ENCODE measurements at places on chromosomes 12 and 14.

DNA sequence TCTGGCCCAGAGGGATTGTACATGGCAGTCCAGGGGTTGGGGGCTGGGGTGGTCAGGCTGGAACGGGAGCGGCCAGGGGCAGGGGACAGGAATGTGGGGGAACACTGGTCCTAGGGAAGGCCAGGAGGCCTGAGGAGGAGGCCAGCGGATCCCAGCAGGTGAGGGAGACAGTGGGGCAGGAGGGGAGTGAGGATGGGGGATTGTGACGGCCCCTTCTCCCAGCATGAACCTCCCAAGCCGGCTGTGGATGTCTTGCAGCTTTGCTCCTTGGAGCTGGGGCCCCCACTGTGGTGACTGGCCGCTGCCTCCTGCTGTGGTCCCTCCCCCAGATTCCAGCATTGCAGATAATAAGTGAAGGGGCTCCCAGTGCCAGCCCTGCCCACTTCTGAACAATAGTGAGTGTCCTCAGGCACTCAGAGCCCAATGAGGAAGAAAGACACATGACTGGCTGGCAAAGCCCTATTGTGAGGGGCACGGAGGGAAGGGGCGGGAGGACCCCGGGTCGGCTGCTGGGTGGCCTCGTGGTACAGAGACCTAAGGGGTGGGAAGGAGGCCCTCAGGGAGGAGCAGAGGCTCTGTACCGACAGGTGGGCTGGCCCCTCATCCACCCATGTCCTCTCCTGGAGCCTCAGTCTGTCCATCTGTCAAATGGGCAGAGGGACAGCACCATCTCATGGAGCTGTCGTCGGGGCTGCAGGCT lies 215.0 kb downstream of the KIF26A start:
- DNase-seq = no peak

DNA sequence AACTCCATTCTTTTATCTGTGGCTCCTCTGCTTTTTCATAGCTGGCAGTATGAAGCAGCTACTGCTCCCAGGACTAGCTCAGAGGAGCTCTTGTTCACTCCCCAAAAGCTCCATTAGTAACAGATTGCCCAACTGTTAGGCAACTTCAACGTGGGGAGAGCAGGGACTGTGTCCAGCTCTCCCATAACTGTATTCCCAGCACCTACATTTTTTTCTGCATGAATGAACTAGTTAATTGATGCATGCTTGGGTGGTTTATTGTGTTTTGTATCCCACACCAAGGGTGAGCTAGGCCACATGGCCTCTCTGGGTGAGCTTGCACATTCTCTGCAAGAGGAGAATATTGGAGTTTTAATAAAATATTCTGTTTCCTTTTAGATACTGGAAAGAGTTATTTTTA lies 15.2 kb downstream of the STON2 start:
- no peak for DNase-seq

DNA sequence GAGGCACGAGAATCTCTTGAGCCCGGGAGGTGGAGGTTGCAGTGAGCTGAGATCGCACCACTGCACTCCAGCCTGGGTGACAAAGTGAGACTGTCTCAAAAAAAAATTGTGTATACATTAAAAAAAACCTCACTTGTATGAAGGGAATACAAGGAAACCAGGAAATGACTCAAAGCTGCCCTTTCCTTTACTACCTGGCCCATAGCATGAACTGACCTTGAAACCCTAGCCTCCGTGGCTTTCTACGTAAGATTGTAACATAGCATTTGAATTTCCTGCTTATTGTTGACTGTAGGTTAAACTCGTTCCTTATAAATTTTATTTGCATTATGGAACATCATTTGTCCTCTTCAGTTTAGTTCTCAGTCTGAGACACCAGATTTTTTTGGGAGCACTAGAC lies 9.1 kb upstream of the DDX47 start:
- no peak for DNase-seq

DNA sequence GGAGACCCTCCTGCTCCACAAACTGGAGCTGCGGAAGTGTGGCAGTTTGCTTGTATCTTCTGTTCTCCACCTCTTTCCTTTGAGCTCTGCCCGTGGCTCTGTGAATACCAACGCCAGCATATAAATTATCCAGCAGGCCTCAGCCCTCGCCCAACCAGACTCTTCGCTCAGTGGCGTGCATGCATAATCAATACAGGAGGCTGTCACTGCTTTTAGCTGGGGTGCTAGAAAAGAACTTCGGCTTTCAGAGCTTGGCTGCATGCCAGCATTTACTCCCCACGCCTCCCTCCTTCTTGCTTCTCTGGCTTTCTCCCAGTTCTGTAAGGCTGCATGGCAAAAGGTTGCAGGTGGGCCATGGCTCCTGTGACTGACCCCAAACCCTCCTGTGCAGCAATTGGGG lies 26.9 kb downstream of the NRXN3 start:
- no peak for DNase-seq

- no peak for DNase-seq
Measured at GRCh38 chr12:3681595-3682061, 71.3 kb downstream of the CRACR2A start.

DNA sequence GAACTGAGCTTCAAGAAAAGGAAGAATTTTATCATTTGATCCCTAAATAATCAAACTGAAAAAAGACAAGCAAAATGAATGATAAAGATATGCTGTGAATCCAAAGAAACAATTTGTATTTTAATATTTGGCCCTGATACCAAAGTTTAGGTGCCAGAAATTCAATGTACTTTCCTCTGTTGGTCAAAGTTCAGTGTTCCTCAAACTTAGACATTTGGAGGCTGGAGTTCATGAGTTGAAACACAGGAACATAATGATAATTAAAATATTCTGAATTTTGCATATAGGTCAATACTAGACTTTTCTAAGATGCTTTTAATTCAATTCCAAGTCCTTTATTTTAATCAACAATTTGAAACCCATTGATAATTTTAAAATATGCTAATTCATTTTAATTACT lies 1007.7 kb upstream of the ATXN7L3B start:
- DNase-seq = no peak

DNA sequence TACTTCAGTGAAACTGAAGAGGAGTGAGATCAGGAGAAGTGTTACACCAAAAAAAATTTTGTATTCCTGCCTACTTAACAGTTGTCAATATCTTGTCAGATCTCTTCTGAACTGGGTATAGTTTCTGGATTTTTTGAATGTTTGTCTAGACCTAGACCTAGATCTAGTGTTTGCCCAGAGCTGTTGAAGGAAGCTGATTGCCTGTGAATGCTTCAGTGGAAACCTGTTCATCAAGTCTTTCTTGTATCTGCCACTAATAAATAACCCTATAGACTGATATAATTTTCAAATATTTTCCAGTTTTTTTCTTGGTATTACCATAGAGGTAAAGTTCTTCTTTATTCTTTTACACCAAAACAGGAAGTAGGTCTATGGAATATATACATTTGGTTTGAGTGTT lies 781.5 kb upstream of the FBXO33 start:
- no peak for DNase-seq

GRCh38 chr12:107469011-107469410 lies 216.6 kb upstream of the PWP1 start:
- no peak for DNase-seq

DNA sequence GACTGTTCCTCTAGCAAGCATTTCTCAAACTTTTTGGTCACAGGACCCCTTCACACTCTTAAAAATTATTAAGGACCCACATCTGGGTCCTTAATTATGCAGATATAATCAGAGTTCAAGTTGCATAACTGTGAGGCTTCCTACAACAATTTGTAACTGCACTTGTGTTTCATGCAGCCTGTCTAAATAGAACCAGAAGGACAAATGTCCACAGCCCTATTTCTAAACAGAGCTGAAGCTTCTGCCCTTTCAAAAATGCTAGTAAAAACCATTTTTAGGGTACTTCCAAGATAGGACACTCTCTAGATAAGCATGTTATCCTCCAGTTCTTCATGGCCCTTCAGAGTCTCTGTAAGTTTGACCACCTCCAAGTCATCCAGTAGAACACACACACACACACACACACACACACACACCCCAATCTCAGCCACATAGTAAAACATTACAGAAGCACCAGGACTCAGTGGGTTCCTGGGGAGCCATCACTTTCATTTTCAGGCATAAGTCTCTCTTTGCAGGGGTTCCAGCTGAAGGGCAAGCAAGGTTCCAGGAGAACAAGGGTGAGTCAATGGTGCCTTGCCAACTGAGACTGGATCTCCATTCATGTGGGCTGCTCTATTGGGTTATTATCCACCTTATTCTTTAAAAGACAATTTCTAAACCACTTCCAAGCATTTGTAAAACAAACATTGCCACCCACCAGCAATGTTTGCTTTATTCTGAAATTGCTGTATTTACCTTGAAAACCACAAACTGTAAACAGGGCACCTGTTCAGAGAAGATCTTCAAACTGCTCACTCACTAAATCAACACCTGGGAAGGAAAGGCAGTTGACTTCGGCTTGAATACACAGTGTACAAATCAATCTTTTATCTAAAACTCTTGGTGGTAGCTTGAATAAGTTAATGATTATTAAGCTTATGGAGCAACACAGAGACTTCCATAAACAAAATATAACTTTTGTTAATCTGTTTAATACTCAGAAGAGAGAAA lies 64.1 kb downstream of the ITPR2 start:
- no peak for DNase-seq

DNA sequence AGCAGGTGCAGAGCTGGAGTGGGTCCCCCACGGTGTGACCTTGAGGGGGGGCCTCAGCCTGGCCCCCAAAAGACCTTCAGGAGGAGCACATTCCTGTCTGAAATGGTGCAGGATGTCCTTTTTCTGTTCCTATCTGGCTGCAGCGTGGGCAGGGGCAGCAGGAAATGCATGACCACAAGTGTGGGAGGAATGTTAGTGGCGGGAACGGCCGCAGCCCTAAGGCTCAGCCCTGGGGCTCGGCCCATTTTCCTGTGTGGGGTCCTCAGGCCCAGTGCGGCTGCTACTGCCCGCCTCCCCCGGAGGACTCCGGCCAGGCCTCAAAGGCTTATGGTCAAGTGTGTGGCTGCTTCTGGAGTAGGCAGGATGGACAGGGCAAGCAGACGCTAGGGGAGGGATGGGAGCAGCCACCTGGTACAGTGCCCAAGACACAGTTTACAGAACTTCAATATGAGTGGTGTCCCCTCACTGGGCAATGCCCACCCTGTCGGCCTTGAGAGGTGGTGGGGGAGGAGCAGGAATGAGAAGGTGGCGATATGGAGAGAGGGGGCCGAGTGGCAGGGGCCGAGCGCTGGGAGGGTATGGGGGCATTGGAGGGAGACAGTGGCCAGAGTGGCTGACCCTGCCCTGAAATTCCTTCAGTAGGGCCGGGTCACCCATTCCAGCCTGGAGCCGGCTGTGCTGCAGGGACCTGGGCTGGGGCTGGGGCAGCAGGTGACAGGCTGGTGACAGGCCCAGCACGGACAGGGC lies 137.4 kb downstream of the CALM1 start:
- no peak for DNase-seq

DNA sequence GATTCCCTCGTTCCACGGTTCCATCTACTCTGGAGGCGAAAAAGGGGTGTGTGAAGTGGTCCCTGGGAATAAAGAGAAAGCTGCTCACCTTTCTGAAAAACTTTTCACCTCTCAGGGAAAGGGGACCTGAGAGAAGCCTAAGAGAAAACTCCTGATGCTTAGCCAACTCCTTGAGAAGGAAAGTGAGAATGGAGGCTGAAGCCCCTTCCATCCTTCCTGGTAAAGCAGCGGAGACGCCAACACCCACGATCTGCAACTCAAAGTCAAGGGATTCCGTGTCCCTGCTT lies 110.0 kb downstream of the ARF6 start:
- DNase-seq = no peak

DNA sequence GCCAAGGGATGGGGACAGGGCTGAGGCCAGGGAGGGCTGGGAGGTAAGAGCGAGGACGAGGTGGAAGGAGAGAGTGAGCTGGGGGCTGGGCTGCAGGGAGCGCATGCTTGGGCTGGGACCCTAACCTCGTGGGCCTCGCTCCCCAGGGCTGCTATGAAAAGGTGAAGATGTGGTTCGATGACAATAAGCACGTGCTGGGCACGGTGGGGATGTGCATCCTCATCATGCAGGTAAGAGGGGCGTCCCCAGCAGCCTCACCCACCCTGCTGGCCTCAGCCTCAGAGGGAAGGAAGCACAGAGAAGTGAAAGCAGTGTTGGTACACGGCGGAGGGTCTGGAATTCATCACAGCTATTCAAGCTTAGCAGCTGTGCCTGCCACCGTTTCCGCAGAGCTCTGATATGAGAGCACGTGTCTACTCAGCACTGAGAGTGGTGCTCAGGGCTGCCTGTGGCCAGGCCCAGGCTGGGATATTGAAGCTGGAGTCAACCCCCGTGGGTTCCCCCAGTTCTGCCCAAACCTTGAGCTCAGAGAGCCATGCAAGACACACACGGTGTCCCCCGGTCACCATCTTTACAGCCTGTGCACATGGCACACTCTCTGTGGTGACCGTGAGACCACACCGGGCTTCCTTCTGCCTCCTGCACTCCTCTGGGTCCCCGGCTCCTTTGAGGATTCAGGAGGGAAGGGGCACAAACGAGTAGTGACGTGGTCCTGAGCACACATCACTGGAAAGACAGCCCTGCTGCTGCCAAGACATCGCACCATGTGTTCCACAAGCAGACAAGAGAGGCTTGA lies 204.6 kb downstream of the TSPAN9 start:
- no peak for DNase-seq

- DNase-seq = no peak
Measured at GRCh38 chr12:5243014-5243413, 188.9 kb upstream of the NTF3 start.

- DNase-seq = no peak
Measured at GRCh38 chr12:20134652-20135051, 233.7 kb upstream of the PDE3A start.

DNA sequence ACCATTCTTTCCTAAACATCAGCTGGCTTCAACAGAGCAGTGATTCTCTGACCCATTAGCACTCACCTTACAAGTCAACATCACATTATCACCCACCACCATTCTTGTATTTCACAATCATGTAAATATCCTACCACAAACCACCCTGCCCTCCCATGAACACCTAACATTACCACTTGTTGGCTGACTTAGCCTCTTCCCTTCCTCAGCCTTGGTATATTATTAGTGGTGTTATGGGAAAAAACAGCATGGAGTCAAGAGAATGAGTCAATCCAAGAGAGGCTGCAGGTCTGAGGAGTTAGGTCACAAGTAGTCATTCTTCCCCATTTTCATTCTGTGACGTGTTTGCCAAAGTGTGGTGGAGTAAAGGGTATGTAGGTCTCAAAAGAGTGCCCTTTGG lies 22.3 kb upstream of the MGP start:
- no peak for DNase-seq

- no peak for DNase-seq
Measured at GRCh38 chr14:34300882-34301734, 160.9 kb downstream of the SPTSSA start.

All from stimulated activated CD8-positive, alpha-beta memory T cell treated with anti-CD3 and anti-CD28 coated beads, Interleukin-7, amount 100 ng/mL, for 1 hour (primary cell).